Sciatic nerve (tissue), 2 donors: ENCODE measurements at places on chromosomes 13 and 19. TPM values are rescaled to one million over a fixed set of nuclear protein-coding genes. Genes with fewer than 3 reads are reported as not detected.

The BLVRB gene
- 83.8 TPM for total RNA-seq

The TNNI3 gene
- total RNA-seq, result not detected

The LGALS14 gene
- not detected for total RNA-seq

The PLVAP gene
- 283 TPM for total RNA-seq

The GIPC3 gene
- total RNA-seq, result 2.4 TPM

The CYP4F8 gene
- not detected for total RNA-seq

The DLL3 gene
- not detected for total RNA-seq

The CCL25 gene
- total RNA-seq, result not detected

The SMIM44 gene
- total RNA-seq, result not detected

The KLK4 gene
- 1.1 TPM for total RNA-seq

The CSNK1A1L gene
- total RNA-seq, result not detected

The ERICH4 gene
- total RNA-seq, result not detected

The TRIM28 gene
- 168 TPM for total RNA-seq

The PNMA8B gene
- total RNA-seq, result 3.6 TPM

The CTXN1 gene
- 1.5 TPM for total RNA-seq
